SK-MEL-5 (cell line): ENCODE measurements at places on chromosomes 4 and X.

GRCh38 chr4:181017038-181017437, 1226.2 kb upstream of the TENM3 start:
- no peak for DNase-seq

DNA sequence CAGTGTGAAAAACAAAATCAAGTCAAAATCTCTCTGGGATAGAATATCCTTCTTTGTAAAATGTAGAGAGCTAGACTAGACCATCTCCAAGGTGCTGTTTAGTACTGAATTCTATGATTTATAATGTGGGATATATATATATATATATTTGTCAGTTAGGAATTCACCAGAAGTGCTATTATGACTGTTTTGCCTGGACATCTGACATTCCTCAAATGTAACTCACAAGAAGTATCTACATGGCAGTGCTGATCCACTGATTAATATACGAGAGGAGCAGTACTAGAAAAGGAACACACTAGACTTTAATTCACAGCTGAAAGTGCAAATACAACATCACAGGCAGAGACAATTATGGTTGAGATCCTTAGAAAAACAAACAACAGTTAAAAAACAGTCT, 208.9 kb downstream of the GBA3 start:
- no peak for DNase-seq

- DNase-seq: no peak
Measured at GRCh38 chr4:163482190-163482589, 8.6 kb upstream of the TKTL2 start.

- DNase-seq: no peak
Measured at GRCh38 chr4:22668301-22668700, 24.4 kb upstream of the GBA3 start.
